WERI-Rb-1 (cell line): ENCODE measurements at places on chromosomes 1 and 21.

GRCh38 chr21:34941162-34941561, 107.9 kb downstream of the RUNX1 start:
- no peak for DNase-seq

DNA sequence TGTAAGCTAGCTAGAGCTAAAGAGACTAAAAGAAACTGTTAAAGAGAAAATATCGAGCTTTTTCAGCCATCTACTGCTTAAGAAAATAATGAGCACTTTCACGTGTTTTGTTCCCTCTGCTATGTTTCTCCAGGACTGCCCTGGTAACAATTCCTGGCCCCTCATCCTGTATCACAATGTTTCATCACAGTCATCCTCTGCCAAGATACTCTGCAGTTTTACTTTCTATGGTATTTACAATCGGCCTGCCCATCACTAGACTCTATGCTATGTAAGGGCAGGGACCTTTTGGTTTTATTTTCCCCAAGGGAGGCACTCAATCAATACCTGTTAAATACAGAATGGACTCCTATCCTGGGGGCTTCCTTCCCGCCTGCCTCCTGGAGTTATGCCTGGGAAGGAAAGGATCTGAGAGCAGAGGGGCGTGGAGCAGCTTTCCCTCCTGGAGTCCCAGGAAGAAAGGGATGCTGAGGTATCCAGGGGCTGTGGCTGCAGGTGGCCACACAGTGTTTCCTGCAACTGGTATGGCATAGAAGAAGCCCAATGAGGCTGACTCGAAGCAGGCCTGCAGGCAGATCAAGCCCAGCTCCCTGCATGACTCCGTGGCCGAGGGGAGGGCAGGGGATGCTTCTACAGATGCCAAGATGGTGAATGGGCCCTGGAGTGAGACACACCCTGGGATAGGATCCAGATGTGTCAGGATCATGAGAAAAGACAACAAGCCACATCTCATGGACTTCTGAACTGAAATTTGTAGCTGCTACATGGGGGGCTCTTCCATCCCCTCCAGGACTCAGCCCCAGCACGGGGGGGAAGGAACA, 52.9 kb downstream of the MATN1 start:
- no peak for DNase-seq

- DNase-seq: no peak
These were observed 57.3 kb upstream of the CSF3R start for GRCh38 chr1:36540056-36540455.

DNA sequence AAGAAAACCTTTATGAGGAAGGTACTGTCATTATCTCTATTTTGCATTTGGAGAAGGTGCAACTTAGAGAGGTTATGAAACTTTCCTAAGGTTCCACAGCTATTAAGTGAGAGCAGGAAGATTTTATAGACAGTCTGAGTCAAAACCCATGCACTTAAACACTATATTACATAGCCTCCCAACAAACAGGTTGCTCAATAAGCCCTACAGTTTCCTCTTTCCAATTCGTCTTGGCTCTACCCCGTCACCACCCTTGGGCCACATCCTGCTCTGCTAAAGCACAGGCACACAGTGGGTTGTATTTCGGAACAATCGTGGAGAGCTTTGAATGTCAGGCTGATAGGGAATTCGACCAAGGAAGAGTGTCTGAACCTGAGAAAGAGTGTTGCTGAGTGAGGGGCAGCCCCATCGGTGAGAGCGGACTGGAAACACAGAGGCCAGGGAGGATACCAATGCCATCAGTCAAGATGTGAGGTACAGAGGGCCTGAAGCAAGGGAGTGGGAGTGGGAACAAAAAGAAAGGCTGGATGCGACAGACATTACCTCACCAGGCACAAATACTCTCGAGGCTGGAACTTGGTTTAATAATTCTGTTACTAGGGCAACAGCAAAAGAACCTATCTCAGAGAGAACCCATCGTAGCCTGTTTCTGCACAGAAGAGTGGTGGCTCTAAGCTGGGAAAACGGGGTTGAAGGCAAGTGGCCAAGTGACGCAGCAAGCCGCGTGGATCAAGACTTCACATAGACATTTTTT, 6.3 kb upstream of the LRRC52 start:
- DNase-seq: no peak

DNA sequence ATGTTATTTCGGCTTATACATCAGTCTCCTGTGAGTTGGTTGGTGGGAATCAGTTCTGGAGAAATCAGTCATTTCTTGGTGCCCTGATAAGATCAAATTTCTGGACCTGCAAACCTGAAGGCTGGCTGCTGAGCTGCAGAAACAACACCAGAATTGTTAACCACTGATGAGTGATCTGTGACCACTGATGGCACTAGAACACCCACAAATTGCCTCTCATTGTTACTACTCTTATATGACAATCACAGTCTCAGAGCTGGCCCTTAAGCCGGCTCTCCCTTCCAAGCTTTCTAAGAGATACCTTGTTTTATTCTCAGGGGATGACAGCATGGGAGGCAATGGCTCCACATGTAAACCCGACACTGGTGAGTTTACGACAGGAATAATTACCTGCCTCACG, 1.9 kb downstream of the C1orf162 start:
- DNase-seq: no peak

DNA sequence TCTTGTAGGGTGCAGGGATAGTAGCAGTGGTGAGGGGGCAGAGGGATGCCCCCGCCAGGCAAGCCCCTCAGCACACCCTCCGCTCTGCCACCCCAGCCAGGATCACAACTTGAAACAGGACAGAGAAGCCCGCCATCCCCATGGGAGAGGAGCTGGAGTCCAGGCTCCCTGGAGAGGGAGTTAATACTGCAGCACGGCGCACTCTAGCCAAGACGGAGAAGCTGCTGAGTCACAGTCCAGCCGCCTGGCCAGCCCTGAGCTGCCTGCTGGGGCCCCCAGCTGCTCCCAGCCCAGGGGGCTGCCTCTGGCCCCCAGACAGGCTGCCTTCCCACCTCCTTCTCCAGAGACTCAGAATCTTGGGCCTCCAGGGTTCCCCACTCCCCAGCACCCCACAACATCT, 87.2 kb downstream of the SYT2 start:
- peak; percentile 95 for DNase-seq

GRCh38 chr1:229889031-229889517, 178.0 kb upstream of the GALNT2 start:
- DNase-seq: no peak

DNA sequence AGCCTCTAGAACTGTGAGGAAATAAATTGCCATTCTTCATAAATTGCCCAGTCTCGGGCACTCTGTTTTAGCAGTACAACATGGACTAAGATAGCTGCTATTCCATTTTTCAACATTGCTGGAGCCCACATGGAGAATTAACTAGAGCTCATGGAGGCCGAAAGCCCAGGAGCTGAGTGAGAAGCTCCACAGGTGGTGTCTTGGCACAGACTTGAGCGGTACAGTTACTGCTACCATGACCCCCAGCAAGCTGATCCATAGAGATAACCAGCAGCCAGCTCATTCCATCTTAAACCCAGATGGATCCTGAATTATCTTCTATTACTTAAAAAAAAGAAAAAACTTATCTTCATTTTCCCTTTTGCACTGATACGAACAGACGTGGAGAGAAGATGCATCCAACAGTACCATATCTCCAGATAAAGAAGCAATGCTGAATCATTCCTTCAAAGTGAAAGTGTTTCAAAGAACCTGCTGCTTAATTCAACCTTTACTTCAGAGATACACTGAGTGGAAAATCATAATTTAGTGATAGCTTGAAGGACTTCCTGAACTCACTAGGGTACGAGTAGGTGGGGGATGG, 115.1 kb downstream of the SETD4 start:
- DNase-seq: no peak

GRCh38 chr1:241932845-241933244, 24.7 kb upstream of the BECN2 start:
- DNase-seq: no peak
